ENCODE measurements at places on chromosomes 7 and 10.

DNA sequence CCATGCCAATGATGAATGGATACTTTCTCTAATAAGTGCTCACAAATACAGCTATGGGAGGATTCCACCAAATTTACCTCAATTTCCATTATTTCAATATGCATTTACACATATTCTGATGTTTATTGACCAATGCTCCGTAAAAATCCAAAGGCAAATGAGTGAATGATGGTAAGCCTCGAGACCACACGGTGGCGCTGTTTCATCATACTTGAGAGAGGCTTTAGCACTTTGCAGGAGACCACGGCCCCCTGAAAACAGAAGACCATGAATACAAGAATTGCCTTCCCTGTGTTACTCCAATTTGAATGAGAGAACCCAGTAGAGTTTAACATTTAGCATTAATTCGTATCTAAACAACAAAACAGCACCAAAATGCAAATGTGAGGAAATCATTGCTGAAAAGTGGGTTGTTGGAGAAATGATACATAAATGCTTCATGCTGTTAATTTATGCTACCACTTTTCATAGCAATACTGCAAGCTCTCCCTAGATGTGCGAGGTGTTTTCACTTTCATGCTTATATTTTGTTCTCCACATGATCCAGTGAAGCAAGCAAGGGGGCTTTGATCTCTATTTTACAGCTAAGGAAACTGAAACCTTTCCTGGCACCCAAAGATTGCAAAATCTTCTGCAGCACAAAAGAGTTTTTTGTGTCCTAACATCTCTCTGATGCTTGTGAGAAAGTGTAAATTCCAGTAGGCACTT lies 35.4 kb downstream of the TRIL start:
- DNase-seq = peak; percentile 21

DNA sequence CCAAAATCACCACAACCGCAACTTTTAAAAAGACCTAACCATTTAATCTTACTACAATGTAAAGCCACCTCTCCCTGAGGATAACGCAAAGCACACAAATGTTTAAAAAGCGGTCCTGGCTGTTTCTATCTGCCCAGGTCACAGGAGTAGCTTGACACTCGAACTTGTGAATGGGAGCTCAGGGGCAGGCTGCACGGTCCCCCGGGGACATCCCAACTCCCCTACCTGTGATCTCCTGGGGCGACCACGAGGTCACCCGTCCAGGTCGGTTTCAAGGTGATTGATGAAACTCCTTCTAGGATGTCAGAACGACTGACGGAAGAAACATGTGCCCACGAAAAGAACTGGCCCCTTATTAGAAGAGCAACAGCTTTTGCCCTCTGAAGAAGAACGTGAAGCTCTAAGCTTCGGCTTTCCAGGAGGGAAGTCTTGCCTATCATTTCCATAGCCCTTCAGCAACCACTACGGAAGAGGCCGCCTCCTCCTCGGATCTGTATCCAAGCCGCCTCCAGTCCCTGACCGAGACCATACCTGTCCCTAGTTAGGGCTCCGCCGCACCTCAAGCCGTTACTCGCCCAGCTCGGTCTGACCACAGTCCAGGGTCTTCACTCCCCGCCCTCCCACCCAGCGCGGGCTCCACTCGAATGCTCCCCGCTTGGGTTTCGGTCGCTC lies 459 bp downstream of the CYCS start:
- no peak for DNase-seq

GRCh38 chr10:7787150-7787856 lies 490 bp downstream of the KIN start:
- DNase-seq = no peak

DNA sequence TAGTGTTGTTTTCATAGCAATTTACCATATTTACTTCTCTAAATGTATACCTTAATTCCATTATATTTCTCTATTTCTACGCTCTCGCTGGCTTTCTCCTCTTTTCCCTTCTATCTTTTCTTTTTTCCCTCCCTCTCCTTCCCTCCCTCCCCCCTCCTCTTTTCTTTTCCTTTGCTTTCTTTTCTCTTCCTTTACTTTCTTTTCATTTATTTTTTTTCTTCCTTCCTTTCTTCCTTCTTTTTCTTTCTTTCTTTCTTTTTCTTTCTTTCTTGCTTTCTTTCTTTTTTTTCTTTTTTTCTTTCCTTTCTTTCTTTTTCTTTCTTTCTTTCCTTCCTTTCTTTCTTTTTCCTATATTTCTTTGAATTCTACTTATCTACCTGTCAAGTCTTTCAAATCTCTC lies 533.0 kb upstream of the POT1 start:
- no peak for DNase-seq

- DNase-seq = no peak
Measured at GRCh38 chr10:107701943-107702342, 537.4 kb upstream of the SORCS1 start.

DNA sequence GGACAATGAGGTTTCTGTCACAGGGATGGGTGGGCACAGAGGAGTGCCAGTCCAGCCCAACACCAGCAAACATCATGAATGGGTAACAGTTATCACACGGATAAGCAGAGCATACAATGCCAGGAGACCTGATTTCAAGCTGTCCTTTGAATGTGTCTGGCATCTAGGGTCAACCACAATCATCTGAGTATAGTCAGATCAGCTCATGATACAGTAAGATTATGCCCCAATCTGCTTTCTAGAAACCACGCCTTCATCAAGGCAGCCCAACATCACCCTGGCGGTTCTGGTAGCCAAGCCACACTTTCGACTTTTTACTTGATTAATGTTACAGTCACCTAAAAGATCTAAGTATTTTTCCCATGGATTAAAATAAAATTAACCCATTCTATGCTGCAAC lies 10.5 kb downstream of the FAM171A1 start:
- no peak for DNase-seq

Measured in T-helper 17 cell (primary cell).